ENCODE measurements at places on chromosomes 5 and 9.

DNA sequence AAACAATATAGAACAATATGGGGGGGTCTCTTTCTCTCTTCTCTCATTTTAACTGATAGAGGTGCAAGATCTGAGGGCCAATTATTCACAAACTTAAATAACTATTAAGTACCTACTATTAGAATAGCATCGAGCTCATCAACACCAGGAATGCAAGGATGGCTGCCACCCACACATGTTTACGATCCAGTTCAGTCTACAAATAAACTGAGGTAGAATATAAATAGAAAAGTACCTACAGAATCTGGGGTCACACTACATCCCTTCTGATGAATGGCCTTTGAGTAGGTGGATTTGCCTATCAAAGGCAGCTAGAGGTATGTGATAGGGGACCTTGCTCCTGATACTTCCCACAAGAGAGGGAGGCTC lies 91.8 kb upstream of the ZNF366 start:
- no peak for DNase-seq

GRCh38 chr5:151072630-151073025 lies 8.2 kb downstream of the TNIP1 start:
- no peak for DNase-seq

GRCh38 chr9:91130796-91131318 lies 230.9 kb downstream of the AUH start:
- no peak for DNase-seq

DNA sequence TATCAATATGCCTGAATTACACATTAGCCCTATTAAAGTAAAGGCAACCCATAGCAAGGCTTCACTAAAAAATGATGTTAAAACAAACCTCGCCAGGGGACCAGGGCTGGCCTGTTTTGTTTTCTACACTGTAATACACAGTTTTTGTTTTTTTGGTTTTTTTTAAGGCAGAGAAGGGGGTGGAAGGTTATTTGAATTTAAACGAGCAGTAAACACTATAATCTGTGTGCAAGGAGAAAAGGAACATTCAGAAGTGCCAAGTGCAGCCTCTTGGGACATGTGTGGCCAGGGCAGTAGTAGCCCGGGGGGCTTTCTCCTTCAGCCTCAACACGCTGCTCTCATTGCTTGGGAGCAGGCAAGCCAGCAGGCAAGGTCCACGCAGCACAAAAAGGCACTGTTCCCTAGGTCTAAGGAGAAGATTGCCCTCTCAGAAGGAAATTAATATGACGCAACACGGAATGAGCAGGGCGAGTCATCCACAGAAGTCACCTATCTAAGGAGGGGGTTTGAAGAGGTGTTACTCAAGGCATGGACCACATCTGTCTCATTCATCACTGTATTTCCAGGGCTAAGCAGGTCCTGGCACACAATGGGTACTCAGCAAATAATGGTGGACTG lies 16.2 kb downstream of the SIL1 start:
- no peak for DNase-seq

DNA sequence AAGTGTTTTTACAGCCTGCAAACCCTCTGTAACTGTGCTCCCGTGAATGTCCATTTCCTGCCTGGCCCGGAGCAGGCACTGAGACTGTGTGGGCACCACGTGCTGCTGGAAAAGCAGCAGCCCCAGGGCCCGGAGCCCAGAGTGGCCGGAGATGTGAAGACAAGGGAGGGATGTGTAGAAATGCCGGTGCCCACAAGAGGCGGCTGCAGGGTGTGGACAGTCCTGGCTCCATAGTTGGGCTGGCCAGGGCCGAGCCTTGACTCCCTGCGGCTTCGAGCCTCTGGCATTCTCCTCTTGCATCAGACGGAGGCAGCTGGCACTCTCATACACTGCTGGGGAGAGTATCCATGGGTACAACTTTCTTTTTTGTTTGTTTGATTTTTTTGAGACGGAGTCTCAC lies 13.2 kb upstream of the GFPT2 start:
- DNase-seq = no peak

DNA sequence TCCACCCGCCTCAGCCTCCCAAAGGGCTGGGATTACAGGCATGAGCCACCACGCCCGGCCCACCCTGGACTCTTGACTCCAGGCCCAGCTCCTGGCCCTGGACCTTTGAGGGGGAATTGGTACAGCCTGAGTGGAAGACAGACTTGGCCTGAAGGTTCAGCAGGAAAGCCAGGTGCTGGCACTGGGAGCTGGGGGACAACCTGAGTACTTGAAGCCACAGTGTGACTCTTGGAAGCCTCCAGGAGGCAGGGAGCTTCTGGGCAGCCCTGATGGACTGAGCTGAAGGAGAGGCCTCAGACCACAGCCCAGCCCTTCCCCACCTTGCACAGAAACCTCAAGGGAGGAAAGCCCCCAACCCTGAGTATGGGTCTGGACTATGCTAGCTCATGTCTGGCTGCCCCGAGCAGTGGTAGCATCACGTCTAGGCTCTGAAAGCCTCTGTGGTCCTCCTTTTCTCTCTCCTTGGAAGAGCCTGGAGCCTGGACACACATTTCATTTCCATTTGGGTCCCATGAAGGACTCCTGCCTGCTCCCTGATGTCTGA lies 54.1 kb downstream of the RASGEF1C start:
- DNase-seq = no peak

GRCh38 chr9:25994605-25995004 lies 316.4 kb upstream of the TUSC1 start:
- no peak for DNase-seq

DNA sequence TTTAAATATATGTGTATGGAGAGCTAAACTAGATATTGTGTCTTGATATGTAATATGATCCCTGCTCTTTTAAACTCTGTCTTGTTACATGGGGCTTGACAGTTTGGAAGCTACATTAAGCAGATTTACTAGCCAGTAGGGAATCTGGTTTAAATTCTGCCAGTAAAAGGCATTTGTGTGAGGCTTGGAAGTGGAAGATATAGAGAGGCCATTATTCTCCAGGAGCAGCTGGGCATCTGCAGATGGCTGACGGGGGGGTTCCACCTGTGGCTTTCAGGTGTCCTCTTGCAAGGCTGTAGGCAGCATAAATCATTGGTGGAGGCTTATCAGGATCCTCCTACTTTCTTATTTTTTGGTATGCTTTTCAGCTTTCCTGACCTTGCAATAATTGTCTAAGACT lies 179.1 kb upstream of the FBXL7 start:
- peak; percentile 33 for DNase-seq

DNA sequence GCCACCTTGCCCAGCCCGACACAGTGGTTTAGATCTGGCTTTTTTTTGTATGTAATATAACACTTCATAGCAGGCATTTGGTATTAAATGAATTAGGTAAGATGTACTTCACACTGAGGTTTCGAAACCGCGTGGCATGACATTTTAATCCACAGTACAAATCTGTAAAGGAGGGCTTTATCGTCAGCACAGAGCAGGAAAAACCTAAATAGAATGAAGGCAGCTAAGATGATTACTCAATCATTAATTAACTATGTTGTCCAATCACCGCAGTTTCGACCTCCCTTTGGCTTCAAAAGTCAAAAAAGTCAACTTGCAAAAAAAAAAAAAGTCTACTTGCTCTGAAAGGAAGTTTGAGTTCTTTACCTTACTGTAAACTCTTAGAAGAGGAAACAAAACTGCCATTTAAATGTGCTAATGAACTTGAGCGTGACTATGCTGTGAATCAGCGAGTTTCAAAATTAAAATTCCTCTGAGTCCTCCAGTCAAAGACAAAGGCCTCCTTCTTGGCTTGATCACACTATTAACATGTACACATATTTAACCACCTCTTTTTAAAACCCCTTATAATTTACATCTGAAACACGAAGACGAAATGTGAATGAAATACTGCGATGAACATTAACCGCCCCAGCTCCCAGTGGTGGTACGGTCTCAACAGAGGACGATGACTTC lies 698 bp upstream of the SEC24A start:
- peak; percentile 48 for DNase-seq

DNA sequence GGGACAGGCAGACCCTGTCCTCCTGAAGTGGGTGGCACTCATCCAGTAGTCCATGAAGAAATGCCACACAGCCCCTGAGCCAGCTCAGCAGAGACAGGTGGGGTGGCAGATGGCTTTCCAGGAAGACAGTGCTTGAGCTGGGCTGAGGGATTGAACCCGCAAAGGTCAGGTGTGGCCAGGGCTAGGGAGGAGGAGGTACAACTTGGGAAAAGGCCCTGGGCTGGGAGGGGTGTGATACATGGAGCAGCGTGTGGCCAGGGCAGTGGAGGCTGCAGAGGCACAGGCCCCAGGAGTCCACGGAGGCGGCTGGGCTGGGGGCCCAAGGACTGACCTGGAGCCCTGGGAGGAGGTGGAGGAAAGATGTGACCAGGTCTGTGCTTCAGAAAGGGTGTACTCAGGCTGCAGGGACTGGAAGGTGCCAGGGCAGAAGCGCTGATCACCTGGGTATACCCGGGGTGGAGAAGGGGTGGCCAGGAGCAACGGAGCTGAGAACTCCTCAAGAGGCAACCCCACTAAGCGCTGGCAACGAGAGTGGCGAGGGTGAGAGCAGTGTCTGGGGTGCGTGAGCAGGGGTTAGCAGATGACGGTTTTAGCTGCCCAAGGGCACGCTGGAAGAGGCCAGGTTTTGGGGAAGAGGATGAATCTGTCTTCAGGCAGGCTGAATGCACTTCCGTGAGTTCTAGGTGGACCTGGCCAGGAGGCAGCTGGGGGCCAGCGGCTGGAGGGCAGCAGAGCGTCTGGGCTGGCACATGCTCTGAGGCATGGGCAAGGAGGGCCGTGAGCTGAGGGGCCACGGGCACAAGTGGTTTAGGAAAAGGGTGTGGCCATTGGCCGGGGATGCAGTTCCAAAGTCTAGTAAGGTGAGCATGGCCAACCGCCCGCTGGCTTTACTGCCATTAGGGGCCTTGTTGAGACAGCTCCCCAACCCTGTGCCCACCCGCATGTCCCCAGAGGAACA lies 3.9 kb upstream of the RABL6 start:
- DNase-seq = no peak

DNA sequence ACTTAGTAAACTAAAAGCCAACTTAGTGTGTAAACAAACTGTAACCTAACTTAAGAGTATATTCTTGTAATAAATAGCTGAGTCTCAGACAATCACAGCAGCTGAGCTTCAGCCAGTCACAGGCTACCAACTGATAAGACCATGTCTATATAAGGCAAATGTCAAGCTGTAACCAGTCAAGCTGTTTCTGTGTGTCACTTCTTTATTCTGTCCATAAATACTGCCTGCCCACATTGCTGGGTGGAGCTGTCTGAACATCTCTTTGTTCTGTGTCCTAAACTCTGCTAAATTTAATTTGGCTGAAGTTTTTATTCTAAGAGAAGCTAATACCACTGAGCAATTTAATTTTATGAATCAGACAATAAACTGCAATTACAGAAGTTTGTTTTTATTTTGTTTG lies 412.1 kb upstream of the CDH10 start:
- DNase-seq = peak; percentile 13

DNA sequence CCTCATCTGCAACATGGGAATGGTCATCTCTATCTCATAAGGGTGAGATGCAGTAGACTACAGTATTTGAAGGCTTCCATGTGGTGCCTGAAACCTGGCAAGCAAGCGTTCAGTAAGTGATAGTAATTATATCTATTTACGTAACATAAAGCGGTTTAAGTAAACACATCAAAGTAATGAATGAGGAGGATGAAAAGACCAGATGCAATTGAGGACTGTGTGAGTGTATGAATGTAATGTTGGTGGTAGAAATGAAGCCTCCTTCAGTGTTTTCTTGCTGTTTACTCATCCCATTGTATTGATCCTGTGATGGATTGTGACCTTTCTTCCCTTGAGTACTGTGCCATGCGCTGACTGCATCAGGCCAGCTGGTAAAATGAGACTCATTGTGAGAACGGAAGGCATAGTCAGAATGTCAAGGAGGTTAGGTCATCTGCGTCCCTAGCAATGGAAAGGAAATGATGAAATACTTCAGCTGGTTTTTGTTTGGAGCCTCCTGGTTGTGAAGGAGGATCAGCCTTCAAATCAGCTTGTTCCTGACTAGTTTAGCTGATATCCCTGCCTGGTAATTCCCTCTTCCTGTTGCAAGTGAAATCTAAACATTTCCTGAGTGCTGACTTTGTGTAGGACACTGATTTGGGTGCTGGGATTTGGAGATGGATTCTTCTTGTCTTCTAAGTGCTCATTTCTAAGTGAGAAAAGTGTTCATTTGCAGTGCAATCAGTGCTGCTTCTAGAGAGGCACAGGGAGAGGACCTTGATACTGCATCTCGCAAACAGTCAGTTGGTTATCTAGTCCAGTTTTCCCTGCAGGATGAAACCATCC lies 35.6 kb downstream of the TNFSF8 start:
- DNase-seq = peak; percentile 81

- no peak for DNase-seq
Measured at GRCh38 chr9:92737611-92738299, 26.9 kb downstream of the BICD2 start.

- no peak for DNase-seq
Measured at GRCh38 chr5:128100860-128101557, 17.4 kb downstream of the SLC12A2 start.

- DNase-seq = no peak
Measured at GRCh38 chr5:65961633-65962032, 35.3 kb downstream of the ERBIN start.

DNA sequence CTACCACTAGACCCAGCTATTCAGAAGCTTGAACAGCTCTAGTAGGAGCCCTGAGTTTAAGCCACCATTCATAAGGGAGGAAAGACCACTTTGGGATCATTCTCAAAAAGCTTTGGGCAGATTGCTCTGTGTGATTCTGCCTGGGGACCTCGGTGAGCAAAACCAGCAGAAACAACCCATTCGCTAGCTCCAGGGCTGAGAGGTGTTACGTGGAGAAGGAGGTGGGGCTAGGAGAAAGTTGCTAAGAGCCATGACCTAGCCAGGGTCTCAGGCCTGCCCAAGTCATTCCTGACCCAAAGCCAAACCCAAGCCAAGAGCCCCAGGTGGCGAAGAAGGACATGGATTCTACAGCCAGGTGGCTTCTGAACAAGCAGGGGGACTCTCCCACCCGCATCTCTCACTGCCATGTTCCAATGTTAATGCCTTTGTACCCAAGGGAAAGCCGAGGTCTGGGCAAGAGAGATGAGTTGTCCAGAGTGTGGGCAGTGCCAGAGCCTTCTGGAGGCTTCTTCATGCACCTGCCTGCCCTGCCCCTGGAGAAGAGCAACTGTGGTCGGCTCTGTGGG lies 4.0 kb upstream of the BARHL1 start:
- no peak for DNase-seq

- peak; percentile 80 for DNase-seq
Measured at GRCh38 chr5:62093976-62094375, 212.0 kb upstream of the KIF2A start.

DNA sequence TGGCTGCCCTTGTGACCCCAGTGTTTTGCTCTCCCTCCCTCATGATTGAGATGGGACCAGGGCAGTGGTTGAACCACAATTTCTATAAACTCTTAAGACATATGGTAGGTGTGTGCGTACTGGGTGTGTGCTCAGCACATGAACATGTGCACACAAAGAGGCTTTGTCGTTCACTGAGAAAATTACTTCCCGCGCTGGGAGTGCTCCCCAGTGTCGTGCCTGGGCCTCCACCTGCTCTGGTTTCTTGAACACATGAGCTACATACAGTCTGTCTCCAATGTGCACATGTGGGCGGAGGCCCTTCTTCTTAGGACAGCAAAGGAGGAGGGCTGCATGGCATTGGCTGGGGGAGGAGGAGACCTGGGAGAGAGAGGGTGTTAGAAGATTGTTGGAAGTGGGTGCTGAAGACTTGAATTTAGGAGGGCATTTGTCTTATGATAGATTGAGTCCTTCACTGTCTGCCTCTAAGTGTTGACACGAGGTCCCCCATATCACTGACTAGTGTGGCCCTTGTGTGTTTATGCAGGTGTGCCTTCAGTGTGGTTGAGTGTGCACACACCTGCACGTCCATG lies 170.0 kb downstream of the CACNA1B start:
- DNase-seq = no peak
